ENCODE measurements at places on chromosomes 2 and 18. TPM values are rescaled to one million over a fixed set of nuclear protein-coding genes. Genes with fewer than 3 reads are reported as not detected.
A peak's percentile ranks its signal among the peaks of the same experiment; 100 is the strongest.

- DNase-seq, result peak; percentile 69
Measured at GRCh38 chr18:46343931-46344372, 239.8 kb downstream of the HAUS1 start.

Gene TMEM200C
- 6.1 TPM for total RNA-seq

Gene MARS2
- 49.1 TPM for total RNA-seq

DNA sequence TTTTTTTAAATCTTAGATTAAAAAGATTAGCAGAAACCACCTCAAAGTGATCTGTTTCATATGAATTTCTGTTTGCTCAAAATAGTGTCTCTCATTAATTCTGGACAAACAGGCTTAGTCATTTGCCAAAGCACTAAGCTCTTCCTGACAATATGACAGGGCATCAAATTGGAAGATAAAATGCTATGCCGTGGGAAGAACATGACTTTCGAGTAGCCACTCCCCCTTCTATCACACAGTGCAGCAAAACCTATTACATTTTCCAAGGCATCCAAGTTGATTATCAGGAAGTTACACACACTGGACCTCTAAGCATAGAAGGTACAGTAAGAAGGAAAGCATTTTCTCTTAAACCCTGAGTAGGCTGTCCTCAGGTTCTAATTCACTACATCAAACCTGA is 89.5 kb downstream of the STK39 start:
- no peak for DNase-seq

GRCh38 chr2:98891591-98891990 is 44.4 kb downstream of the CRACDL start:
- no peak for DNase-seq

DNA sequence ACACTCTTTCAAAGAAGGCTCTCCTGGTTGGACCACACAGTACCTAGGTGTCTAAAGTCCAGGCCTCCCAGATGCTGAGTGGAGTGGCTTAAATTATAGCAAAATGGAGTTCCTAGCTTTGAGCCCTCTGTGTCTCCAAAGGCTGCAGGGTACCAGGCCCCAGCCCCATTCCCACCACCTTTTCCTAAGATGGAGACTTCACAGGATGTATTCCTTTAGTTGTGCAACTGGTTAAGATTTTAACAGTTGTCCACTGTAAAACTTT is 4.9 kb downstream of the SMAD7 start:
- no peak for DNase-seq

Gene LIMS3
- total RNA-seq, result 0.31 TPM

- DNase-seq, result peak; percentile 80
Measured at GRCh38 chr2:86221066-86221684, 21.9 kb downstream of the MRPL35 start.

DNA sequence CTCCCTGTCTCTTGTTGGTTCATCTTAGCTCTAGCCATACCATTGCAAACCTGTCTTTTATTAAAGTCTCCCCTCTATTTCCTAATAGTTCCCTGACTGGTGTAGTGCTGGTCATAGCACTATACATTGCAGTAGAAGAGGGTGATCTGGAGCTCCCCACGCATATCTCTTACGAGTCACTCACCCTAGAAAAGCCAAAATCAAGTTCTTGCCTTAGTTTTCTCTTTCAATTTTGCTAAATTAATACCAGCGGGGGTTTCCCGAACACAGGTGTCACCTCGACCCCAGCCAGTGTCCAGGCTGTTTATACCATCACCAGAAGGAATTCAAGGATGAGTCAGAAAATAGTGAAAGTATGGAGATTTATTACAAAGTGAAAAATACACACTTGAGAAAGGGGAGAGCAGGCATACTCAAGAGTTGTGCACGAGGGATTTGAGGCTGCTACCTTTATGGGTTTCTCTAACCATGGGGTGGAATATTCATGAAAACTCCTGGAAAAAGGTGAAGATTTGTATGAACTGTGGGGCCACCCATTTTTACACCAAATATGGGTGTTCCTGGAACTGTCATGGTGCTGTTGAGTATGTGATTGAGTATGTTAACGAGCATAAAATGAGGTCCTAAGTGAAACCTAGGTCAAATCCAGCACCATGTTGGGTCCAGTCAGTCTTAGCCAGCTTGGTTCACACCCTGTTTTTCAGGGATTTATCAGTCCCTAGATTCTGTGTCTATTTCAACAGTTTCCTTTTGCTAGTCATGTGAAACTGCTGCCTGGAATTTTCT is 20.2 kb downstream of the PROKR1 start:
- DNase-seq, result no peak

GRCh38 chr18:31548853-31549252 is 42.8 kb upstream of the TTR start:
- no peak for DNase-seq

DNA sequence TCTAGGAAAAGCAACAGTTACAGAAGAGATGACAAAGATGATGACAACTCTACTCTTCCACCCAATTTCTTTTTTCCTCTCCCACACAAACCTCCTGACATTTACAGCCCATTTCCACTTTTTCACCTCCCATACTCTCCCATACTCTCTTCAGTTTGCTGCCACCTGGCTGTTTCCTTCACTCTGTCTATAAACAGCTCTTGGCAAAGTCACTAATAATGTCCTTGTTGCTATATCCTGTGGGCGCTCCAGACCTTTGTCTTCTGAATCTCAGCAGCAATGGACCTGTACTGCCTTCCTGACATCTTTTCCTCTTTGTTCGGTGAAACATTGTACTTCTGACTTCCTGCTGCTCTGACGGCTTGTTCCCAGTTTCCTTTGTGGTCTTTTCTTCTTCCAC is 60.7 kb upstream of the CAVIN2 start:
- no peak for DNase-seq

DNA sequence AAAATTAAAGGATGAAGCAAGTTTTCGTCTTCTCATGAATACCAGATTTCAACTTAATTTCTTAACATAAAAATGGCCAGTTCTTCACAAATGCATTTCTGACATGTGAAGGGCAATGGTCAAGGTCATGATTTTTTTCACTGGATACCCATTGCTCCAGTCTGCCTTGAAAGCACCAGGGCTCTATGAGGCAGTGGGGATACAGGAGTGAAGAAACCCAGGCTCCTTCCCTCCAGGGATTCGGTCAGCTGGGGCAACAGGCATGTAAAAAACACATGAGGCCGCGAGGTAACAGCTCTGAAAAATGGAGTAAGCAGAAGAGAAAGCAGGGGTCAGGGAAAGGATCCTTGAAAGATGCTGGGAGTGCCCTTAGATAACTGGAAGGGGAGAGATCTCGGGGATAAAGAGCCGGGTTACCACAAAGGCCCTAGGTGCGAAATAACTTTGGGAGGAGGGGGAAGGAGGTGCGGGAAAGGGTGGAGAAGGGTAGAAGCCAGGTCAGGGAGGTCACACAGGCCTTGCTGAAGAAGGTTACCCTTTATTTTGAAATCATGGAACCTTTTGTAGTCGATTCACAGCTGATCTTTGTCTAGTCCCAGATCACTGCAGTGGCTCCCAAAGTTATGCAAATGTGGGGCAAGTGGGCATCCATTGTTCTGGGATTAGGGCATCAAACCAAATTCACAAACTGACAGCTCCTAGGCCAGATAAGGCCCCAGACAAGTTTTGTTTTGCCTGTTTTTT is 5.2 kb upstream of the SPRED2 start:
- DNase-seq, result peak; percentile 77

Measured in GM23338 (cell line).